ENCODE measurements at places on chromosomes 13 and 19. TPM values are rescaled to one million over a fixed set of nuclear protein-coding genes. Genes with fewer than 3 reads are reported as not detected.

GRCh38 chr13:37608750-37609339 is 10.3 kb upstream of the POSTN start:
- no peaks in the 10 kb centered on the region for H3K27me3 ChIP-seq
- no peak overlapping the region for H3K27ac ChIP-seq
- no peak for DNase-seq

GRCh38 chr13:30520571-30520970 is 54.8 kb upstream of the HMGB1 start:
- H3K36me3 ChIP-seq = no peaks in the 10 kb centered on the region
- no peak for DNase-seq
- H3K27me3 ChIP-seq = no peaks in the 10 kb centered on the region
- no peak overlapping the region for H3K4me3 ChIP-seq

ZNF729 gene
- total RNA-seq = 4.3 TPM

DNA sequence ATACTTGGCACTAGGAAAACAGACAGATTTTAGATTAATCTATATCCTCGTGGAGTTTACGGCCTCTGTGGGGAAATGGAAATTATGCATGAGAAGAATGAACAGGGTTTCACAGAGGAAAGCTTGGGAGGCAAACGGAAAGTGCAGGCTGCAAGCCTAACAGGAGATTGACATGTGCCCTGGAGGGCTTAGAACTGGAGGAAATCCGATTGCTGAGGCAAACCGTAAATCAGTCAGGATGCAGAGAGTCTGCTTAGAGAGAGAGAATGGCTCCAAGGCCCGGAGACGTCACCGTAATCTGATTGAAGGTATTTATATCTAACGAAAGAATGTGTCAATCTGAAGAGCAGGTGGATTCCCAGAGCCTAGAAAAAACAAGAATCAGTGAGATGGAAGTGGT is 143.2 kb downstream of the KATNAL1 start:
- no peak for DNase-seq
- H3K4me1 ChIP-seq = no peaks in the 10 kb centered on the region
- H3K27ac ChIP-seq = no peak overlapping the region
- H3K4me3 ChIP-seq = no peak overlapping the region

DNA sequence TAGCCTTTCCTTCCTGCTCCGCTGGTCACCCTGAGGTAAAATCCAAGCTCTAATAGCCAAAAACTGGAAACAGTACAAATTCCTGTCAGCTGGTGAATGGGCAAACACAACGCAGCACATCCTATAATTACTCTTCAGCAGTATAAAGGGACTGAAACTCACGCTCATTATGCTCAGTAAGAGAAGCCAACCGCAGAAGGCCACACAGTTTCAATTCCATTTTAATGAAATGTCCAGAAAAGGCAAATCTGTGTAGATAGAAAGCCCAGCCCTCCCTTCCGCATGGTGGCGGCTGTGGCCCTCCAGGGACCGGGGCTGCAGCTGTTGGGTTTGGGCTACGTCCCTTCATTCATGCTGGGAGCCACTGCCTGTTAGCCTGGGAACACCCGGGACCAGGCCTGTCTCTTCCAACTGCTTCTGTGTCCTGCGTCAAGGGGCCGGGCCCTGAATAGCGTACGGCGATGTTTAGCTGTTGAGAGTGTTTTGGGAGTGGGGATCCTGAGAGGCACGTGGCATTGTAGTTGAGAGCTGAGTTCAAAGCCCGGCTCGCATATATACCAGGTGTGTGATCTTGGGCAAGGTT is 23.5 kb downstream of the NKPD1 start:
- no peak overlapping the region for H3K27ac ChIP-seq
- no peak overlapping the region for H3K4me3 ChIP-seq
- no peak for DNase-seq
- H3K36me3 ChIP-seq = no peaks in the 10 kb centered on the region
- no peaks in the 10 kb centered on the region for H3K27me3 ChIP-seq
- H3K4me1 ChIP-seq = peaks cover 7% of the 10 kb centered on the region

- peak overlapping the region; percentile 51 for H3K27ac ChIP-seq
- H3K4me1 ChIP-seq = peaks cover 10% of the 10 kb centered on the region
- H3K27me3 ChIP-seq = no peaks in the 10 kb centered on the region
- H3K4me3 ChIP-seq = no peak overlapping the region
- DNase-seq = no peak
- no peaks in the 10 kb centered on the region for H3K36me3 ChIP-seq
Observed at GRCh38 chr19:788983-789700, 8.1 kb upstream of the PTBP1 start.

- no peak within 1 kb of the TSS for H3K4me3 ChIP-seq
- no peaks in the 10 kb centered on the region for H3K36me3 ChIP-seq
- no peak within 1 kb of the TSS for H3K27ac ChIP-seq
Observed at GRCh38 chr19:51751655-51752054, at the start of gene FPR1. Gene FPR1 (minus strand): TSS chr19:51751878. CDS start chr19:51746994, 4,884 bp downstream.

DNA sequence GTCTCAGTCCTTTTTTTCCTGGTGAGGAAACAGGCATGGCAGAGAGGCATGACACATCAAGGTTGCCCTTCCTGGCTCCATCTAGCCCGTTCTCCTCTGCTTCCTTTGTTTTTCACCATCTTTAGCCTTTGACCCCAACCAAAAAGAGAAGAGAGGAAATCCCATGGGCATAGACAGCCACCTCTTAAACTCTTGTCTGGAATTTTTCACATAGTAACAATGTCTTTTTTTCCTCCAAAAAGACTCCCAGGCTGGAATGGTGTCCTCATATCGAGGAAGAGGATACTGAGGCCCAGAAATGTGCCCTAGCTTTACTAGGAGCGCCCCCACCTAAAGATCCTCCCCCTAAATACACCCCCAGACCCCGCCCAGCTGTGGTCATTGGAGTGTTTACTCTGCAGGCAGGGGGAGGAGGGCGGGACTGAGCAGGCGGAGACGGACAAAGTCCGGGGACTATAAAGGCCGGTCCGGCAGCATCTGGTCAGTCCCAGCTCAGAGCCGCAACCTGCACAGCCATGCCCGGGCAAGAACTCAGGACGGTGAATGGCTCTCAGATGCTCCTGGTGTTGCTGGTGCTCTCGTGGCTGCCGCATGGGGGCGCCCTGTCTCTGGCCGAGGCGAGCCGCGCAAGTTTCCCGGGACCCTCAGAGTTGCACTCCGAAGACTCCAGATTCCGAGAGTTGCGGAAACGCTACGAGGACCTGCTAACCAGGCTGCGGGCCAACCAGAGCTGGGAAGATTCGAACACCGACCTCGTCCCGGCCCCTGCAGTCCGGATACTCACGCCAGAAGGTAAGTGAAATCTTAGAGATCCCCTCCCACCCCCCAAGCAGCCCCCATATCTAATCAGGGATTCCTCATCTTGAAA is at the start of gene GDF15:
Gene GDF15, plus strand, starts transcription at position 484 of the 868 bp plus-strand sequence. Its CDS starts 32 bp downstream, at position 516.
- no peak within 1 kb of the TSS for H3K27ac ChIP-seq
- H3K4me3 ChIP-seq = no peak within 1 kb of the TSS
- DNase-seq = peak; percentile 66
- H3K27me3 ChIP-seq = no peaks in the 10 kb centered on the region
- peaks cover 14% of the 10 kb centered on the region for H3K4me1 ChIP-seq
- H3K36me3 ChIP-seq = no peaks in the 10 kb centered on the region

GRCh38 chr13:71866335-71867130 is 471 bp downstream of the DACH1 start:
- peak overlapping the region; percentile 61 for H3K4me3 ChIP-seq
- no peak for DNase-seq
- peak overlapping the region; percentile 11 for H3K27ac ChIP-seq
- H3K4me1 ChIP-seq = no peaks in the 10 kb centered on the region
- no peaks in the 10 kb centered on the region for H3K27me3 ChIP-seq

DNA sequence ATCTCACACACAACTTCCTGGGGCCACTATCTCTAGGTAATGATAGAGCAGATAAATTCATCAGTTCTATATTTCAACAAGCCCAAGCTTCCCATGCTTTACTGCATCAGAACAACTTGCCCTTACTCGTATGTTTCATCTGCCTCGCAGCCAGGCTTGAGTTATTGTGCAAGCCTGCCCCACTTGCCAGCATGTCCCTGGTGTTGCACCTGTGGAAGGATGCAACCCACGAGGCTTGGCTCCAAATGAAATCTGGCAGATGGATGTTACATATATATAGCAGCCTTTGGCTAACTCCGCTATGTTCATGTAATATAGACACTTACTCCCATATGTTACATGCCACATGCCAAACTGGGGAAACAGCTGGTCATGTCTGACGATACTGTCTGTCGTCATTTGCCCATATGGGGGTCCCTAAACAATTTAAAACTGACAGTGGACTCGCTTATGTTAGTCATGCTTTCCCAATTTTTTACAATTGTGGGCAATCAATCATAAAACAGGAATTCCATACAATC is 6.2 kb downstream of the ERVK3-1 start:
- no peak for DNase-seq
- no peaks in the 10 kb centered on the region for H3K27me3 ChIP-seq

OR7C1 gene
- total RNA-seq = 2.5 TPM

GRCh38 chr19:4957981-4958380 is 10.9 kb upstream of the KDM4B start:
- no peaks in the 10 kb centered on the region for H3K36me3 ChIP-seq
- DNase-seq = no peak
- no peaks in the 10 kb centered on the region for H3K27me3 ChIP-seq
- H3K4me1 ChIP-seq = no peaks in the 10 kb centered on the region

- no peaks in the 10 kb centered on the region for H3K27me3 ChIP-seq
- H3K36me3 ChIP-seq = no peaks in the 10 kb centered on the region
- H3K4me1 ChIP-seq = no peaks in the 10 kb centered on the region
- no peak overlapping the region for H3K27ac ChIP-seq
Observed at GRCh38 chr13:112820318-112820717, 130.5 kb downstream of the ATP11A start.

- no peaks in the 10 kb centered on the region for H3K36me3 ChIP-seq
- H3K4me1 ChIP-seq = no peaks in the 10 kb centered on the region
- no peak for DNase-seq
- H3K27ac ChIP-seq = no peak overlapping the region
- no peak overlapping the region for H3K4me3 ChIP-seq
Observed at GRCh38 chr19:12629215-12629614, 18.5 kb downstream of the ZNF791 start.

DNA sequence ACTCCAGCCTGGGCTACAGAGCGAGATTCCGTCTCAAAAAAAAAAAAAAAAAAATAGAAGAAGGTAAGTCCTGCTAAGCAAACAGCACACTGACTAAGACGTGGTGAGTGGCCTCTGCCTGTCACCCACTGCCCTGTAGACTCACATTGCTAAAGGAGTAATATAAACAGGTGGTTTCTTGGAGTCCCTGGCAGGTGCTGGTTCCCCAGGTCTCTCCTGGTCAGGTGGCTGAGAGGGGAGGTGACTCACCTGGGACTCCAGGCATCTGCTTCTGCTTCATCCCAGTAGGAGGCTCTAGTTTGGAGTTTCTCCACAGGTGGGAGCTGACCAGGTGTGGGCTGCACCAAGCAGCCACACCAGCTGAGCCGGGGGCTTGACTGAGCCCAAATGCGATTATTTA is at the start of gene OR10H1:
Gene OR10H1, minus strand, starts transcription at position 359 of the 400 bp plus-strand sequence. CDS start 7,627 bp downstream, outside the sequence.
- no peaks in the 10 kb centered on the region for H3K36me3 ChIP-seq
- no peak within 1 kb of the TSS for H3K27ac ChIP-seq
- H3K4me3 ChIP-seq = no peak within 1 kb of the TSS
- no peaks in the 10 kb centered on the region for H3K27me3 ChIP-seq
- H3K4me1 ChIP-seq = no peaks in the 10 kb centered on the region

DNA sequence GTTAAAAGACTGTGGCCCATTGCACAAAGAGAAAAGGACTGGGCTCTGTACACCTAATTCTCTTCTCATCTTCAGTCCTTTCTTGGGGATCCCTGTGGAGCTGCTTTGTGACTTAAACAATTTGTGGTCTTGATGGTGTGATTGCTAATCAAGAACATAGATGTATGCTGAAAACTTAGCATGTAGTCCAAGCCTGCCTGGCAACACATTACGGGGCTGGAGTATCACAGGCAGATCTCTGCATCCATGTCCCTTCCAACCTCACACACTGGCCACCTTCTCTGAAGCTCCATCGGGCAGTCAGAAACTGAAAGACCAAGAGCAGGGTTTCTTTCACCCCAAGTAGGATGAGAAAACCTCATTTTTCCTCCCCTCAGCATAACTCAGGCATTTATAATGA is 69.6 kb upstream of the ARGLU1 start:
- no peak overlapping the region for H3K27ac ChIP-seq
- no peak for DNase-seq
- no peak overlapping the region for H3K4me3 ChIP-seq
- H3K4me1 ChIP-seq = no peaks in the 10 kb centered on the region

KLK5 gene
- 13.9 TPM for total RNA-seq

NECTIN2 gene
- total RNA-seq = 268 TPM

DNA sequence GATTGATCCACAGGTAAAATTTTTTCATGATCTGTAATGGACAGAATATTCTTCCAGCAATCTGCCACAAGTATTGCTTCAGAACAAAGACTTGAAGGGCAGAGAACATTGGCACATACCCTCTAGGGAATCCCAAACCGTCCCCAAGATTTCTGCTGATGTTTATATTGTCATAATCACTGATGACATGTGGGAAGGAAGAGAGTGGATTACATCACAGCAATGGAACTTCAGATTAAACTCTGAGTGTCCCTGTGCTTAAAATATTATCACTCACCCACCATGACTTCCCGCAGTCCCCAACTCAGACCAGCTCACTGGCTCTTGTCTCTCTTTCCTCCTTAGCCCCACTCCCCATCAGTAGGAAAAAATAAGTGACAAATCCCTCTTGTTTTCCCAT is 8.5 kb upstream of the TPT1 start:
- H3K27me3 ChIP-seq = no peaks in the 10 kb centered on the region
- no peak overlapping the region for H3K27ac ChIP-seq
- H3K36me3 ChIP-seq = no peaks in the 10 kb centered on the region
- no peaks in the 10 kb centered on the region for H3K4me1 ChIP-seq
- DNase-seq = no peak

PRODH2 gene
- 1.3 TPM for total RNA-seq

EML2 gene
- 36.3 TPM for total RNA-seq

GRCh38 chr13:95957331-95957730 is 95.9 kb downstream of the UGGT2 start:
- no peaks in the 10 kb centered on the region for H3K27me3 ChIP-seq
- no peak overlapping the region for H3K27ac ChIP-seq
- no peaks in the 10 kb centered on the region for H3K36me3 ChIP-seq

SPRY2 gene
- 12.9 TPM for total RNA-seq

DNA sequence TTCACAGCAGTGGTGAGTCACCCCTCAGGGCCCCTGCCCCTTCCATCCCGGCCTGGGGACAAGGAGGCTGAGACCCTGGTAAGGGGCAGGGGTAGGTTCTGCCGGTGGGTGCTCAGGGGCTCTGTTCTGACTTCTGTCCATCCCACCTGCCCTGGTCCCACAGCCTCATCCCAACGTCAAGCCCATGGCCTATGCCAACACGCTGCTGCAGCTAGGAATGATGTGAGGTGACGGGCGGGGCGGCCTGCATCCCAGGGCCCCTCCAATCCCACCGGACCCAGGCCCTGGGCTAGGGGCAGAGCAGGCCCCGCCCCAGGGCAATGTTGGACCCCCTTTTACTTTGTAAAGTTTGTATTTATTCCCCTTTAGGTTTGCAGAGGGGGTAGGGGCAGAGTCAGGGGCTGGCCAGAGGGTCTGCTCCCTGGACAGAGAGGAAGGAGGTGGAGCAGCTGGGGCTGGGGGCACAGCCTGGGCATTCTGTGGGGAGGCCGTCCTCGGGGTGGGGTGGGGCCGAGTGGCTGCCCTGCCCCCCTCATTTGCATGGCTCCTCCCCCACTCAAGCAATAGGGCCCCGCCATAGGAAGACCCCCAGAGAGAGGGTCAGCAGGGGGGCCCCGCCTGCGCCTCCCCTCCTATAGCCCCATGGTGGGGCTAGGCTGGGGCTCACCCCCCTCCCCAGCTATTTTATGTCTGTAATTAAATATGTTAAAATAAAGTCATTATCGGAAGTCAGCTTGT is 23.1 kb downstream of the CCDC8 start:
- H3K4me1 ChIP-seq = peaks cover 16% of the 10 kb centered on the region
- no peak for DNase-seq
- no peak overlapping the region for H3K4me3 ChIP-seq
- H3K36me3 ChIP-seq = no peaks in the 10 kb centered on the region
- no peak overlapping the region for H3K27ac ChIP-seq

PRRG2 gene
- 0.71 TPM for total RNA-seq

AMER2 gene
- 1.5 TPM for total RNA-seq
